ENCODE measurements at places on chromosomes 4 and X. TPM values are rescaled to one million over a fixed set of nuclear protein-coding genes. Genes with fewer than 3 reads are reported as not detected.
A peak's percentile ranks its signal among the peaks of the same experiment; 100 is the strongest.

GRCh38 chr4:72846280-72847111 is 223.0 kb downstream of the COX18 start:
- DNase-seq, result no peak
- no peaks in the 10 kb centered on the region for H3K4me1 ChIP-seq
- no peak overlapping the region for H3K4me3 ChIP-seq

DNA sequence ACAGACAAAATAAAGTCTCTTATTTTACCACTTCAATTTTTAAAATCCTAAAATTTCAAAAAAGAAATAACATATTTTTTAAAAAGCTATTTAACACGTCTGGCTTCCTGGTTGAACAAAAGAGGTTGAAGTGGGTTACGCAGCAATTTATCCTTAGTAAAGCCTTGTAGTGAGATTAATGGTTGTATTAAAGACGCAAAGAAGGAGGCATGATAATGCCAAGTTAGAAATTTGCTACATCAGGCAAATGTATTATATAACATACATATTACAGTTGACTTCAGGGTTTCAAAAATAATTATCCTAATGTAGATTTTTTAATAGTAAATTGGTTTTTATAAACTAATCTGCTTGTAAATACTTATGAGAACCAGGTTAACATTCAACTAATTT is 35.3 kb downstream of the ANKRD17 start:
- no peak for DNase-seq
- H3K36me3 ChIP-seq, result no peaks in the 10 kb centered on the region
- no peaks in the 10 kb centered on the region for H3K27me3 ChIP-seq
- H3K27ac ChIP-seq, result peak overlapping the region; percentile 86
- H3K4me3 ChIP-seq, result peak overlapping the region; percentile 62
- peaks cover 9% of the 10 kb centered on the region for H3K4me1 ChIP-seq

- no peaks in the 10 kb centered on the region for H3K4me1 ChIP-seq
- no peak for DNase-seq
- H3K27me3 ChIP-seq, result no peaks in the 10 kb centered on the region
- H3K36me3 ChIP-seq, result no peaks in the 10 kb centered on the region
- H3K27ac ChIP-seq, result no peak overlapping the region
These were observed 57.4 kb downstream of the SPOCK3 start for GRCh38 chr4:167176723-167177367.

GRCh38 chrX:38902972-38903492 is 101.8 kb downstream of the MID1IP1 start:
- H3K36me3 ChIP-seq, result no peaks in the 10 kb centered on the region
- no peak for DNase-seq
- H3K27ac ChIP-seq, result no peak overlapping the region
- no peak overlapping the region for H3K4me3 ChIP-seq
- H3K4me1 ChIP-seq, result no peaks in the 10 kb centered on the region

GRCh38 chrX:123489011-123489410 is 243.8 kb downstream of the THOC2 start:
- H3K4me1 ChIP-seq, result no peaks in the 10 kb centered on the region
- H3K36me3 ChIP-seq, result no peaks in the 10 kb centered on the region
- no peak overlapping the region for H3K27ac ChIP-seq
- no peak overlapping the region for H3K4me3 ChIP-seq

DNA sequence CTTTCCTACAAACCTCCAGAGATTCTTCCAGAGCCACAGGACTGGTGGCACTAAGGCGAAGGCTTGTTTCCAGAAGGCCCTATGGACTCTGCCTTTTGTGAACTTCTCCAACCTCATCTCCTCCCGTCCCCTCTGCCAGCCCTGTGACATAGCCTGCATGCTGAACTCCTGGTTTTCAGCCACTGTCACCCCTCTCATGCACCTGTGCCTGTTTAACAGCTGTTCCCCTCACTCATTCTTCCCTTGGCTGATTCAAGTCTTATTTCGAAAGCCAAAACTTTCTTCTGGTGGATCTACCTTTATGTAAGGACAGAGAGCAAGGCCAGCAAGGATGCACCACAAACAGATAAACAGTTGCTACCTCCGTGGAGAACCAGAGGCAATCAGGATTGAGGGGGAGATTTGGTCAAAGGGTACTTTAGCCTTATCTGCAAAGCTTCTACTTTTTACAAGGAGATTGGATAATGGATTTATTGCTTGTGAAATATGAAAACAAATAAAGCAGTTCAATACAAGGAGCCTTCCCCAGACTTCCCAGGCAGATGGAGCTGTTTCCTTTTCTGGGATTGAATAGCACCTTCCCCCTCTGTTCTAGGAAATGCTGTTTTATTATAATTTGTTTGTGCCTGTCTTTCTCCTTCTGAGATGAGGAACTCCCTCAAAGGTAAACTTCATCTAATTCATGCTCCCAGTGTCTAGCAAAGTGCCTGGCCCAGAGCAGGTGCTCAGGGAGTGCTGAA is 5.7 kb downstream of the CITED1 start:
- no peak overlapping the region for H3K27ac ChIP-seq
- no peak for DNase-seq
- H3K4me1 ChIP-seq, result no peaks in the 10 kb centered on the region
- no peak overlapping the region for H3K4me3 ChIP-seq
- peaks cover 2% of the 10 kb centered on the region for H3K27me3 ChIP-seq

- no peaks in the 10 kb centered on the region for H3K27me3 ChIP-seq
- H3K4me1 ChIP-seq, result no peaks in the 10 kb centered on the region
- H3K36me3 ChIP-seq, result no peaks in the 10 kb centered on the region
- DNase-seq, result no peak
These were observed 186.6 kb upstream of the MAOA start for GRCh38 chrX:43469391-43470054.

DNA sequence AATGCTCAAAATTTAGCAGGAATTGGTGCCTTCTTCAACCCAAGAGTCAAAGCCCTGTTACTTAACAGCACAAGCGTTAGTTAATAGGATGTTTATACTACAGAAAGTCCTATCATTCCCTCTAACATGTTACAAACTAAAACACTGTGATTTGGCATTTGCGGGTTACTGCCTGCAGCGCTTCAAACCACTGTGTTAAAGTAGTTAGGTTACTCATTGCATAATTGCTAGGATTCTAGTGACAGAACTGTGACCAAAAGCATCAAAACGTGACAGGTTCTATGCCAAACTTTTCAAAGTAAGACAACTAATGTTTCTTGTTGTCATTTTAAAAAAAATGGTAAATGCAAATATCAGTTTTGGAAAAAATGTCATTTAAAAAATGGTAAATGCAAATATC is 442.8 kb upstream of the ZFP42 start:
- no peak for DNase-seq
- H3K36me3 ChIP-seq, result no peaks in the 10 kb centered on the region
- no peaks in the 10 kb centered on the region for H3K27me3 ChIP-seq
- no peak overlapping the region for H3K4me3 ChIP-seq
- no peak overlapping the region for H3K27ac ChIP-seq

GRCh38 chr4:76758996-76759395 is 138.9 kb downstream of the SOWAHB start:
- no peak overlapping the region for H3K4me3 ChIP-seq
- no peak overlapping the region for H3K27ac ChIP-seq
- H3K27me3 ChIP-seq, result no peaks in the 10 kb centered on the region
- H3K36me3 ChIP-seq, result no peaks in the 10 kb centered on the region
- no peak for DNase-seq

DNA sequence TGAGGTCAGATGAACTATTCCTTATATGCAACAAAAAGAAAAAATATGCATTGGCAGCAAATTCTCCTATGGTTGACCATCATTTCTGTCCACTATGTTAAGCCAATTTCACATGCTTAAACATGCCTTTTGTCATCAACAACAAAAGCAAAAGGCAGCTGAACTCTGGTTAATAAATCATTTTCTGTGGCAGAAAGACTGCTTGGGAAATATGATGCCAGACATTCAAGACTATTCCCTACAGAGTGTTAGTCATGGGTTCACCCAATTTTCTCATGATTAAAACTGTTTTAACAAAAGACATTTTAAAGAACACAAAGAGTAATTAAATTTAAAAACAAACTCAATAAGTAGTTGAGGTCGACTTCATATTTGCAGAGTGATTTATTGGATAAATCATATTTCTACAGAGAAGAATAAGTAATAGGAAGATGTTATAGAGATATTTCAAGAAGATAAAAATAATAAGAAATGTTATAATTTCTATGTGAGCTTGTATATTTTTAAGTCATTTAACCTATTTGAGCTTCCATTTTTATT is 890.6 kb downstream of the STPG2 start:
- no peaks in the 10 kb centered on the region for H3K36me3 ChIP-seq
- no peaks in the 10 kb centered on the region for H3K4me1 ChIP-seq
- H3K27ac ChIP-seq, result no peak overlapping the region
- DNase-seq, result no peak
- no peak overlapping the region for H3K4me3 ChIP-seq

GRCh38 chrX:15448010-15448639 is 45.0 kb downstream of the PIR start:
- H3K4me3 ChIP-seq, result no peak overlapping the region
- H3K36me3 ChIP-seq, result no peaks in the 10 kb centered on the region
- H3K4me1 ChIP-seq, result no peaks in the 10 kb centered on the region
- H3K27ac ChIP-seq, result no peak overlapping the region

GRCh38 chrX:42460706-42461105 is 317.3 kb downstream of the PPP1R2C start:
- no peak overlapping the region for H3K4me3 ChIP-seq
- H3K36me3 ChIP-seq, result no peaks in the 10 kb centered on the region
- H3K27ac ChIP-seq, result no peak overlapping the region
- no peaks in the 10 kb centered on the region for H3K4me1 ChIP-seq
- no peak for DNase-seq

DNA sequence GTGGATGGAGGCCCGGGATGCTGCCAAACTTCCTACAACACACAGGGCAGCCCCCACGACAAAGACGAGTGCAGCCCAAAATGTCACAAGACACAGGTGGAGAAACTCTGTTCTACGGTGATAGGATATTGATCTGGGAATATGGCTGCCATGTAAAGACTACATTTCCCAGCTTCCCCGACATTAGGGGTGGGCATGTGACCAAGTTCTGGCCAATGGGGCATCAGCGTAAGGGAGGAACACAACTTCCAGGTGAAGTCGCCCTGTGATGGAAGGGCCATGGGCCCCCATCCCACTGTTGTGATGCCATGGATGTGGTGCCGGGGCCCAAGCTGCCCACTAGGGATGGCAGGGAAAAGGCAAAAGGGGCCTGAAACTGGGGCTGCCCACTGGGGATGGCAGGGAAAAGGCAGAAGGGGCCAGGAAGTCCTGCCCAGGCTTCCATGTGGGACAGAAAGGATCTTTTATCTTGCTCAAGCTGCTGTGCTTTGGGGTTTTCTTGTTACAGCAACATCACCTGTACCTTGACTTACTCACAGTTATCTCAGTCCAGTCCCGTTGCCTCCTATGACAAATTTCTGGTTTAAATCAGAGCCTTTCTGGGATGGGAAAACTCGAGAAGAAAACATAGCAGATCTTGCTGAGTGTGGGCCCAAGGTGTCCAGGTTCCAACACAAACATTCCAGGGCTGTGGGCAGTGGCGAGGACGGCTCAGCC is 9.7 kb upstream of the ADRA2C start:
- H3K4me3 ChIP-seq, result no peak overlapping the region
- H3K27ac ChIP-seq, result no peak overlapping the region
- no peaks in the 10 kb centered on the region for H3K36me3 ChIP-seq
- DNase-seq, result no peak
- H3K4me1 ChIP-seq, result no peaks in the 10 kb centered on the region
- H3K27me3 ChIP-seq, result no peaks in the 10 kb centered on the region

GRCh38 chr4:76571274-76571673 is 136.2 kb downstream of the SHROOM3 start:
- no peak for DNase-seq
- no peaks in the 10 kb centered on the region for H3K36me3 ChIP-seq
- H3K4me1 ChIP-seq, result no peaks in the 10 kb centered on the region
- no peak overlapping the region for H3K27ac ChIP-seq
- H3K4me3 ChIP-seq, result no peak overlapping the region

Gene ZFYVE28
- total RNA-seq, result 16.1 TPM

Gene TCEAL7
- total RNA-seq, result not detected

Gene DRP2
- 0.48 TPM for total RNA-seq

Gene NWD2
- not detected for total RNA-seq

Gene KCND1
- total RNA-seq, result 3.3 TPM

Gene TMEM255A
- not detected for total RNA-seq

Gene POF1B
- total RNA-seq, result 0.28 TPM

Gene STK32B
- not detected for total RNA-seq

Gene MAB21L2
- total RNA-seq, result not detected

Gene SASH3
- total RNA-seq, result 262 TPM

Gene TCEAL6
- total RNA-seq, result not detected

Gene USP26
- not detected for total RNA-seq

Gene MAGEA10
- not detected for total RNA-seq

Measured in naive thymus-derived CD4-positive, alpha-beta T cell (primary cell).